Right ventricle myocardium superior (tissue), 1 donor: ENCODE measurements at places on chromosomes 7 and 10. TPM values are rescaled to one million over a fixed set of nuclear protein-coding genes. Genes with fewer than 3 reads are reported as not detected.

GRCh38 chr10:88551246-88551645 lies 31.9 kb downstream of the RNLS start:
- no peak for DNase-seq

DNA sequence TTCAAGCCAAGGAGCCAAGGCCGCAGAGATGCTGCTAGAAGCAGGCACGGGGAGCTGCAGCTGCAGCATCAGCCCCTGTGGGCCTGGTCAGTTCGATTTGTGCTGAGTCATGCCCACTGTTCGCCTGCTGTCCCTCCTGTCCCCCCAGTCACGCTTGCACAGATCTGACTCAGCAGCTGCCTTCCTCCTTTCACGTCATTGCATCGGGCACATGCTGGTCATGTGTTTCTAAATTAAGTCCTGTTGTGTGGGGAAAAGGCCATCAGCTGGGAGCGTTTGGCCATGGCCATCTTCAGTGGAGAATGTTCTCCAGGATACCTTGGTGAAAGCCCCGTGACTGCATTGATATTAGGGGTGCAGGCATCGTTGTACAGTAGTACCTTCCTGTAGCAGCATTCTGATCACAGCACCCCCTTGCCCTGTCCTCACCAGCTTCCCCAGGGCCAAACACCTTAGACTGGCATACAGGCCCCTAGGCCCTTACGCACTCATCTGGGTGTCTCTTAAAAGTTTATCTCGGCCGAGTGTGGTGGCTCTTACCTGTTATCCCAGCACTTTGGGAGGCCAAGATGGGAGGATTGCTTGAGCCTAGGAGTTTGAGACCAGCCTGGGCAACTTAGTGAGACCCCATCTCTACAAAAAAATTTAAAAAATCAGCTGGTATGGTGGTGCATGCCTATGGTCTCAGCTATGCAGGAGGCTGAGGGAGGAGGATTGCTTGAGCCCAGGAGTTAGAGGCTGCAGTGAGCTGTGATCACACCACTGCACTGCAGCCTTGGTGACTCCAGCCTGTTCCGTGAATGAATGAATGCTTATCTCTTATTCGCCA lies 23.2 kb downstream of the POR start:
- DNase-seq, result peak; percentile 71

- DNase-seq, result no peak
Measured at GRCh38 chr10:116164291-116164690, 108.7 kb downstream of the GFRA1 start.

- DNase-seq, result no peak
Measured at GRCh38 chr7:112515989-112516388, 35.2 kb downstream of the LSMEM1 start.

The SLC13A4 gene
- total RNA-seq, result not detected

DNA sequence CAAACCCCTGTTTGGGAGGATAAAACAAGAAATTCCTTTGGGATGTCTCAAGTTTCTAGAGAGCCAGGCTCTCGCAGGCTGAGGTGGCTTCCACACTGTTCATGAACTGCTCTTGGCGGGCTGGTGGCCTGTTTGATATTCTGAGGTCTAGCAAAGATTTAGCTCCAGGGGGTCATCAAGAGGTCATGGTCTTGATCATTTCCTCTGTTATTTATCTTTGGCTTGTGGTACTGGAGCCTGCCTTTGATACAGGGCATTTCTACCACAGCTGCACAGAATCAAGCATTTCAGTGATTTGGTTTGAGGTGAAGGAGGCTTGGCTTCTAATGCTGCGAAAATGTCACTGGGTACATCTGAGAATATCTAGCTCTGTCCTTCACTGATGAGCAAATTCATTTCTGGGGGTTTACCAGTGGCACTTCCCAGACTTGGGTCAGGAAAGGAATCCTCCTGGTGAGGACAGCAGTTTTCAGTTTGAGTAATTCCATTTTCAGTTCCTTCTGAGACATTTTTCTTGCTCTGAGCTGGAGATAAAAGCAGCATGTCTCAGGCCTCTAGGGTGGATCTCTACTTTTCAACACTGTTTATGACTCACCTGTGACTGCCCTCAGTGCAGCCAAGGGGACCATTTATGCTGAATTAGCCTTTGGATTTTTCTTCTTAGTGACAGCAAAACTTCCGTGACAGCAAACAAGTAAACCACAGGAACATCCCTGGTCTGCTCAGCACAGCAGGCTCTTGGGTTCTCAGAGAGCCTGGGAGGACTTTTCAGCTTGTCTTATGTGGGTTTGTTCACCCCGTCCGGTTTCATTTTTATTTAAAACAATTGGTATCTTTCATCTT lies 312.0 kb downstream of the RNLS start:
- no peak for DNase-seq
